H4 (cell line): ENCODE measurements at places on chromosomes 1 and 21.

- DNase-seq, result peak; percentile 34
Observed at GRCh38 chr1:244046907-244047611, 4.0 kb upstream of the ZBTB18 start.

DNA sequence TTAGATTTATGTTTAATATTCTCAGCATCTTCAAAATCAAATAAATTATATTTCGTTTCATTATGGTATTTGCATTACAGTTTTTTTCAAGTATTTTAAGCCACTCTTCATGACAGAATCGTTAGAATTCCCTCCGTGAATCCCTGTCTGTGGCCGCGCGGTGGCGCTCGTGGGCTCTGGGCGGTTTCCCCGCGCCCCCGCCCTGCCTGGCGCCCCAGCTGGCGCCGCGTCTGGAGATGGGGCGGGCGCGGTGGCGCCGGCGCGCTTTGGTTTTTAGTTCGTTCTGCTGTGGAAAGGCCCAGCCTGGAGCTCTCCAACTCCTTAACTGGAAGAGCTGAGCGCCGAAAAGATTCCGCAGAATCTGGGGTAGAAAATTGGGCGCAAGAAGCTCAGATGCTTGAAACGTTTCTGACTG, 25.7 kb downstream of the PRMT2 start:
- no peak for DNase-seq

GRCh38 chr1:231557411-231557810, 28.9 kb downstream of the TSNAX start:
- DNase-seq, result no peak

- no peak for DNase-seq
Observed at GRCh38 chr1:94272388-94272787, 35.0 kb upstream of the ARHGAP29 start.

DNA sequence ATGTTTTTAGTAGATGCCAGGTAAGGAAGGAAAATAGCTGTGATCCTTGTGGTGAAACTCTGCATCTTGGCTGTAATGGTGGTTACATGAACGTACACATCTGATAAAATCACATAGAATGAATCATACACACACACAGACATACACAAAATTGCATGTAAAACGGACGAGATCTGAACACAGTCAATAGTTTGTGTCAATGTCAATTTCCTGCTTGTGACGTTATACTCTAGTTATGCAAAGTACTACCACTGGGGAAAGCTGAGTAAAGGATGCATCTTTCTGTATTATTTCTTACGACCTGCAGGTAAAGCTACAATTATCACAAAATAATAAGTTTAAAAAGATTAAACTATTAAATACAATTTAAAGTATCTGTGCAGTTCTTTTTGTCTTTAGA, 493.7 kb upstream of the ZP4 start:
- peak; percentile 8 for DNase-seq
